ENCODE measurements at places on chromosomes 2 and 18. TPM values are rescaled to one million over a fixed set of nuclear protein-coding genes. Genes with fewer than 3 reads are reported as not detected.

- no peak for DNase-seq
Measured at GRCh38 chr18:79156327-79156726, 87.1 kb downstream of the ATP9B start.

DNA sequence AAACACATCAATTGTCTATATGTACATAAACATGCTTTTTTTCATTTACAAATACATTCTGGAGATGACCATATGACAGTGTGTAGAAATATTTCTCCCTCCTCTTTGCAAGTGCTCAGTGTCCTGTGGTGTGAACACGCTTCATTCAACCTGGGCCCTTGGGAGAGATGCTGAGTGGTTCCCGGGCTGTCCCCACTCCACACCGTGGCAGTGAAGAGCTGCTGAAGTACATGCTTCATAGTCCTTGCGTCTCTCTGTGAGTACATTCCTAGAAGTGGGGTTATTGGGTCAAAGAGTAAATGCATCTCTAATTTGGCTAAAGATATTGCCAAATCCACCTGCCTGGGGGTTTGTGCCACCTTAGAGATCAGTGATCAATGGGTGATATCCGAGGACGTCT lies 6.5 kb upstream of the GPR35 start:
- no peak for DNase-seq

GRCh38 chr2:215698566-215698965 lies 262.7 kb upstream of the FN1 start:
- no peak for DNase-seq

DNA sequence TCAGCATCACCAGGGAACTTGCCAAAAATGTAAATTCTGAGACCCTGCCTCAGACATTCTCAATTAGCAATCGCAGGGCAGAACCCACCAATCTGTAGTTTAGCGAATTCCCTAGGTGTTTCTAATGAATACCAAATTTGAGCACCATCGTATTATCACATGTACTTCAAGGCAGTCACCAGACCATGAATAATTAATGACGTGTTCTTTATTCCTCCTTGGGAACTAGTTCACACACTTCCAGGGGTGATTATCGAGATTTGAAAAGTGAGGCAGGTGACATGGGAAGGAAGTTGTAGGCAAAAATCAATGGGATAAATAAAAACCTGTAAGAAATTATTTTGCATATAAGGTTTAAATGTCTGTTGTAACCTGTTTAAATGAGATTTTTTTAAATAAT lies 102.5 kb upstream of the CRIM1 start:
- DNase-seq = no peak

GRCh38 chr2:27379836-27380625 lies 503 bp downstream of the ZNF513 start:
- DNase-seq = peak; percentile 22

GRCh38 chr2:241156971-241157441 lies 6.7 kb downstream of the PPP1R7 start:
- no peak for DNase-seq

- no peak for DNase-seq
Measured at GRCh38 chr2:99787769-99788382, 298.1 kb upstream of the REV1 start.

GRCh38 chr2:84643991-84644390 lies 127.7 kb downstream of the DNAH6 start:
- DNase-seq = no peak

DNA sequence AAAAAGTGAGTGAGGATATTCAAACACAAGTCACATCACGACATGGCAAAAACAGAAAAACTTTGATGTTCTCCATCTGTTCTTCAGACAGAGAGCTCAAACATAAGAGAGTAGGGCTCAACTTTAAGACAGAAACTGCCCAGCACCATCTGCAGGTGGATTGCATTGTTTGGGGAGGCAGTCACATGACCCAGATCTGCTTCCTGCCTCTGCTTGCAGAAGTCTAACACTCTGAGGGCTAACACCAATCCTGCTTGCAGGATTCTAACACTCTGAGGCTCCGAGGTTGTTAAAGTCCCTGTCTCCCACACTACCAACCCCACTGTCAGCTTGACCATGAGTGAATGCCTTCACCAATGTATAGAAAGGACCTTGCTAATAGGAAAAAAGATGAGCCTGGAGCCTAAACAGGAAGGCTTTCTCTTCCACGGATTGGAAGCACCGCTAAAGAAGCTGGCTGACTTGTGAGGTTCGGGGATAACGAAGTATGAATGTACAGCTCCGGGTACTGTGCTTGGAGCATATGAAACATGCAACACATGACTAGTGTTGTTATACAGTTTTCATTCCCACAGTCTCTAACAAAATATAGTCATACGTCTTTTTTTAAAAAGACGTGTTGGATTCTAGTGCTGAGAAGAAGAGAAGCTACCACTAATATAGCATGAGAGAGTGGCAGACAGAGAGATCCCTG lies 176.6 kb upstream of the CREB1 start:
- DNase-seq = no peak

GRCh38 chr2:232491139-232491780 lies 3.6 kb upstream of the ECEL1 start:
- no peak for DNase-seq

DNA sequence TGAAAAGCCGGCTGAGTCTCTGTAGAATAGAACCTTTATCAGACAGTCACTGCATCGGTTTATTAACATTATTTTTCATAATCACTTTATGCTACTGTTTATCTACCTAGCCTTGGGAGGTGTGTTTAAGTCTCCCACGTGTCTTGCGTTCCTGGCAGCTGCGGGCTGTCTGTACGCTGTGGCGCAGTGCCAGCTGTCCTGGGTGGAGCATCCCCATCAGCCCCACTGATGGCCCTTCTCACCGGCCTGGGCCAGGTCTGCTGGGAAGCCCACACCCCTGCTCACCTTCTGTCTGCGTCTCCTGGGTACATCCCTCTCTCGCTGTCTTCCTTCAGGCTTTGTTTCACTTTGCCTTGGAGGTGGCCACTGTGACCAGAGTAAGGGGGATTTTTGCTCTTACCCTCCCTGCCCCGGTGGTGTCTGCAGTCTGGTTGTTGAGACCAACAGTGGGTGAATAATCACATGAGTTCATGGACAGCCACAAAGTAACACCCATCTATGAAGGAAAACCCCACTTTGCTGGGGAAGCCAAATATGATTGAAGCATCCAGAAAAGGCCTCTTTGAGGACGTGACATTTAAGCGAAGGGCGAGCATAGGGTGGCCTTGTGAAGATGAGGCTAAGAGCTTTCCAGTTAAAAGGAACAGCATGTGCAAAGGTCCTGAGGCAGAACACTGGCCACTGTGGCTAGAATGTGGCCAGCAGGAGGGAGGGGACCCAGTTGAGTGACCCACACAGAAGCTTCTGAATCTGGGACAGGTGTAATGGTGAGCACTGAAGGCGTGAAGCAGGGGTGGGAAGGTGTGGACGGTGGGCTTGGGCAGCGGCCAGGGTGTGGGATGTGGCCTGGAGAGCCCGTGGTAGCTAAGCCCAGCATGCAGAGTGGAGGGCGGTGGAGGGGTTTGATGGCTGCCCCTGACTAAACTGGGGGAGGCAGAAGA lies 41.7 kb downstream of the RAMP1 start:
- DNase-seq = peak; percentile 55

DNA sequence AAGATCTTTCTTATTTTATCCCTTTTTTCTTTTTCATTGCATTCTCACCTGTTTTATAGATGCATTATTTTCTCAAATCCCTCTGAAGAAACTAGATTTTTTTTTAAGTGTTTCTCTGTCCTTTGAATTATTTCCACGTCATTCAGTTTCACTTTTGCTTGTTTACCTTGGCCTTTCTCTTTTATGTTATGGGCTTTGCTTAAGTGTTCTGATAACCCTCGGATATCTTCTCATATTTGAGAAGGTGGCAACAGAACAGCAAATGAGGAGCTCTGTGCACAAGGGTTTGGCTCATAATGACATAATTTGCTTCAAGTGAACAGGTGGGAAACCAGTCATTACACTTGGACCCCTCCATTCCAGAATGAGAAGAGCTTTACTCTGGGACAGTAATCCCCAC lies 111.9 kb downstream of the C1D start:
- DNase-seq = no peak

GRCh38 chr2:201496785-201497184 lies 45.2 kb downstream of the STRADB start:
- no peak for DNase-seq

GRCh38 chr18:7723558-7723957 lies 156.4 kb downstream of the PTPRM start:
- DNase-seq = no peak

DNA sequence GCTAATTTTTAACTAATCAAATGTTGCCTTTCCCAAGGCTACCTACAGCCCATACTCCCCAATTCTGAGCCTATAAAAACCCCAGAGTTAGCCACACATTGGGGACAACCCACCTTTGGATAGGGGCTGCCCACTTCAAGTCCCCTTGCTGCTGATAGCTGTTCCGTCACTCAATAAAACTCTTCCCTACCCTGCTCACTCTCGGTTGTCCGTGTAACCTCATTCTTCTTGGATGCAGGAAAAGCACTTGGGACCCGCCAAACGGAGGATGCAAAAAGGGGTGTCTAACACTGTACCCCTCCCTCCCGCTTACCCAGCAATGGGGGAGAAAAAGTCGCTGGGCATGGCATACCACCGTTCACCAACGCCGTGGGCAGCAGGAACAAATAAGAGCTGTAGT lies 12.2 kb downstream of the IWS1 start:
- DNase-seq = no peak

- no peak for DNase-seq
Measured at GRCh38 chr2:7034303-7034702, 117.1 kb downstream of the RNF144A start.

DNA sequence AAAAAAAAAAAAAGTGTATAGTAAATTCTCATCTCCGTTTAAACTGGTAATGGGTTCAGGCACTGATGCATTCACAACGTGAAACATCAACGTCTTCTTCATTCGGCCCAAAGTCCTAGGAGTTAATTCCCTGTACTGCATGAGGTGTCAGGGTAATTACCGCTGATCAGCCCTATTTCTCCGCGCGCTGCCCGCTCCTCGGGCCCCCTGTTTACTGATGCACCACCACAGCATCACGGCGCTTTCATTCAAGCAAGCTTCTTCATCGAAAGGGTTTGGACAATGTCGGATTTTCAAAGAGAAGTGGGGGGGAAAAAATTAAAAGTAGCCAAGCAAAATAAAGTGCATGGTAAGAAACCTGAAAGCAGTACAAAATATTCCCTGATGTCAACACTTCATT lies 352.0 kb upstream of the POU3F3 start:
- no peak for DNase-seq

DNA sequence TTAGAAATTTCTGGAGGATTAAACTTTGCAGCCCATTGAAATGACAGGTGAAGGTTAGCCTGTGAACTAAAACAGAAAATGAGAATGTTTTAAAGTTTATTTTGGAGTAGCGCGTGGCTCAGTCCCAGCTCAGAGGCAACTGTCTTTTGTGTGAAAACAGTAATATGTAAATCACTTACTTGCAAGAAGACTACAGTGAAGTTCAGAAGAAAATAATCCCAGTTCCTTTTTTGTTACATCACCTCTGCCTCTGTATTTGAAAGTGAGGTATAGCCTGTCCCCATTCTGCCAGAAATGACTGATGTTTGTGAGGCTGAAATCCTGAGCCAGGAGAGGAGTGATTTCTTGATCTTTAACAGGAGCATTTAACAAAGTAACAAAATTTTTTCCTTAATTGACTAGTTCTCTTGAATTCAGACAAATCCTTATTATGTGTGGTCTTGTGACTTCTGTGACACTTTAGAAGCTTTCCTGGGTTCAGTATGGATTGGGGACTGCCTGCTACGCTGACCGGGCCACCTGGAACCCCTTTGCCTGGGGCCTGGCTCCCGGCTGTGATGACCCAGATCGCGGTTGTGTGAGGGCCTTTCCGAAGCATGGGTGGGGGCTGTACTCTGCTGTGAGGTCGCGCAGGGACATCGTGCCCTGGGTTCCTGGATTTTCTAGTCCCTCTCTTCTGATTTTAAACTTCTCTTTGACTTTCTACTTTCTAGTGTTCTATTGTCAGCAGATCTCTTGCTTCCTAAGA lies 24.3 kb downstream of the TRAPPC12 start:
- DNase-seq = no peak

DNA sequence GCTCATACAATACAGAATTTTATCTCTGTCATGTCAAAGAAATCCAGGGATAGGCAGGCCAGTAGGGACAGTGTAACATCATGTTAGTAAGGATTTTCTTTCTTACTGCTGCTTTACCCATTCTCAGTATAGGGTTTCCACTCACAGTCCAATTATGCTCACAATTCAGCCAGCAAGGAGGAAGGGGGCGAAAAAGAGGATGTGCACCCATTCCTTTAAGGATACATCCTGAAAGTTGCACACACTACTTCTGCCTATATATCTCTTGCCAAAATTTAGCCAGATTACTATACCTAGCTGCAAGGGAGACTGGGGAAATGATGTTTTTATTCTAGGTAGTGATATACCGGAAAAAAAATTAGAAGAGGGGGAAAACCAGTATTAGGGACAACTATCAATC lies 66.1 kb downstream of the BAZ2B start:
- DNase-seq = no peak

The PMAIP1 gene
- 105 TPM for total RNA-seq

The LYG2 gene
- total RNA-seq = not detected

The GLB1L gene
- total RNA-seq = 6.1 TPM

The IFIH1 gene
- 29.2 TPM for total RNA-seq

The TMEM200C gene
- total RNA-seq = not detected

The LYPD6 gene
- total RNA-seq = not detected

The RNF152 gene
- 0.59 TPM for total RNA-seq

The TUBA4B gene
- total RNA-seq = not detected

The BIN1 gene
- total RNA-seq = 98.3 TPM

The TGFA gene
- 0.19 TPM for total RNA-seq

The TMEM185B gene
- total RNA-seq = 22.5 TPM
